NCI-H2171 treated with DMSO at 0.1 percent for 48 hours (cell line): ENCODE measurements at places on chromosomes 7 and 10.

DNA sequence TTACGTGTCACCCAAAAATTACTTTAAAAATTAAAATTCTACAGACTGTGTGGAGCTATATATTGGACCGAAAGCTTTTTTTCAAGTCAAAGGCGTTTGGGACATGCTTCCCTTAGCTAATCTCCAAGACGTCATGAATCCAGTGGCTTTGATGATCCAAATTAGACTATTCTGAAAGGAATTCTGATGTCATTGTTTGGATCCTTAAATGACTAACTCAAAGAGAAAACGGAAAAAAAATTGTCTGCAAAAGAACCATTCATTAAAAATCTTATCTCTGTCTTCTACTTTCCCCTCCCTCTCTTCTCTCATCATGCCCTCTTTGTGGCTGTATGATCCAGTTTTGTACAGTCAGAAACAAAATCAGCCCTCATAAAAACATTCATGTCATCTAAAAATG is 161.8 kb downstream of the ETV1 start:
- no peak for DNase-seq

DNA sequence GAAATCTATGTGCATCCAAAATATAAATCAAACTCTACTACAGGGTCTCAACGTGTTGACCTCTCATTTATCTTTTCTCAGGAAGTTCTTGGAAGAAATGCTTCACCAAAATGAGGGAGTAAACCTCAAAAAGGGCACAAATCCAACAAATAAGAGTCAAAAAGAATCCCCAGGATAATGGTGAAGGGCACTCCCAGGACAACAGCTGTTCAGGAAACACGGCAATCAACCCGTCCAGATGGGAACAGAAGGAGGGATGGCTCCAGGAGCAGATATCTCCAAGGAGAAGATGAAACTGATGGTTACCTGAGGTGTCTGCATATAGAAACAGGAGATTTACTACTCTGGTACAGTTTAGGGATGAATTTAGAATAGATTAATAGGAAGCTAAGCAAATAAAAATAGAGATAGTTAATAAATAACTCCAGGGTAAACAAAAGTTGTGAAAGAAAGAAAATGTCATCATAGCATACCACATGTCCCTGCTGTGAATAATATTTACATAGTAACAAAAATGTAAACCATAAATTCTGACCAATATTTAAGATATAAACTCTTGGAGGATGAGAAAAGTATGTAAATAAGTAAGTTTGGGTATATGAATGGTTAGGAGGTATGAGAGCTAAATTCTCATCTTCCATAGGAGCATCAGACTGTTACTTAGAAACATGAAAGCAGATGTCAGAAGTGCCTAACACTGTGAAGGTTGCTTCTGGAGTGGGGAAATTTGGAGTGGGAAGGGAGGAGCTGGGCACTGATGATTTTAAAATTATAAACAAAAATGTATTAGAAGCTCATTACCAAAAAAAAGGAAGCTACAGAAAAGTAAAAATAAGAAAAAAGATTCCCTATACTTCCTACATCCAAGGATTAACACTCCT is 237.5 kb upstream of the HPS1 start:
- DNase-seq, result peak; percentile 42

- peak; percentile 65 for DNase-seq
Observed at GRCh38 chr7:151776446-151776845, 100.5 kb downstream of the PRKAG2 start.

GRCh38 chr7:112495156-112495788 is 14.5 kb downstream of the LSMEM1 start:
- no peak for DNase-seq

DNA sequence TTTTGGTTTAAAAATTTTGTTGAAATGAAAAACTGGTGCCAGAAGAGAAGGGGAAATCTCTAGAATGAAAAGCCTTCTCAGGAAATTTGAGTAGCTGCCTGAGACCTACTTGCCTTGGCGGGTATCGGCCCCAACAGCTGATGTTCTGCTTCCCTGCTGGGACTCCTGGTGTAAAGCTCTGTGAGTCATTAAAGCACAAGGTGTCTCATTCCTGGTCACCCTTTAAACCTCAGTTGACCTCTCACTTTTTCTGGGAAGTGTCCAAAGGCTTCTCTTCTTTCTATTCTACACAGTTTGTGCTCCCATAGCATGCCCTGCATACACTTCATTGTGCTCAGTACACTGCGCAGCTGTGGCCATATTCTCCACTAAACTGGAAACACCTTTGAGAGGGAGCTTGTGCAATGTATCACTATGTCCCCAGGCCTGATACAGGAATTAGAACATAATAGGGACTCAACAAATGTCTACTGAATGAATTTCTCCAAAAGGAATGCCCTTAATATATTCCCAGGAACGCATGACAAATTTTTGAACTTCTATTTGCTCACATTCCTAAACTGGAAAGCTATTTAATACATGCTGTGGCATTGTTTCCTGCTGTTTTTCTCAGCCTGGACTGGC is 303.9 kb downstream of the SDHAF3 start:
- no peak for DNase-seq

DNA sequence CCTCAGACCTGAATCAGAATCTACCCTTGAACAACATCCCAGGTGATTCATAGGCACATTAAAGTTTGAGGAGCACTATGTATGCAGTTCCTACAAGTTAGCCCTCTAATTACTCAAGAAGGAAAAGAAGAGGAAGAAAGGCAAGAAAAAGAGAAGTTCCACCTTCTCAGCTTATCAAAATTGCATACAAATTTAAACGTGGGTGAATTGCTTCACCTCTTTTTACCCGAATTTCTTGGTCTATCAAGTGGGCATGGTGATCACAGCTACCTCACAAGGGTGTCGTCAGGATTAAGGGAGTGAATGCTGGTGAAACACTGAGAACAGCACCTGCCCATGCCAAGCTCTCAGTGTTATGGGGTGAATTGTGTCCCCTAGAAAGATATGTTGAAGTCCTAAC is 43.8 kb upstream of the PAPSS2 start:
- DNase-seq, result no peak

DNA sequence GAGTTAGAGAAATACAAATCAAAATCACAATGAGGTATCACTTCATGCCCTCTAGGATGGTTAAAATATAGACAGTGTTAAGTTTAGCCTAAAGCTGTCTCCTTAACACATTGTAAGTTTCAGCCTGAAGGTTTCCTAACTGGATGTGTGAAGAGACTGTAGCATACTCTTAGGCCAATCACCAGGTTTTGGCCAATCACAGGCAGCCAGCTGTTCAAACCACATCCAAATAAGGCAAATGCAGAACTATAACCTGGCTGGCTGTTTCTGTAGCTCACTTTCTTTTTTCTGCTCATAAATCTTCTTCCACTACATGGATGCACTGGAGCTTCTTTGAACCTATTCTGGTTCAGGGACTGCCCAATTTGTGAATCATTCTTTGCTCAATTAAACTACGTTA is 19.7 kb downstream of the ESYT2 start:
- no peak for DNase-seq

- no peak for DNase-seq
Observed at GRCh38 chr10:80964955-80965614, 427.4 kb downstream of the SH2D4B start.
